ENCODE measurements at places on chromosomes 13 and 19.

- DNase-seq: no peak
Measured at GRCh38 chr13:111936267-111936925, 130.6 kb upstream of the SOX1 start.

GRCh38 chr13:36553491-36553890 lies 120.3 kb upstream of the SERTM1 start:
- no peak for DNase-seq

DNA sequence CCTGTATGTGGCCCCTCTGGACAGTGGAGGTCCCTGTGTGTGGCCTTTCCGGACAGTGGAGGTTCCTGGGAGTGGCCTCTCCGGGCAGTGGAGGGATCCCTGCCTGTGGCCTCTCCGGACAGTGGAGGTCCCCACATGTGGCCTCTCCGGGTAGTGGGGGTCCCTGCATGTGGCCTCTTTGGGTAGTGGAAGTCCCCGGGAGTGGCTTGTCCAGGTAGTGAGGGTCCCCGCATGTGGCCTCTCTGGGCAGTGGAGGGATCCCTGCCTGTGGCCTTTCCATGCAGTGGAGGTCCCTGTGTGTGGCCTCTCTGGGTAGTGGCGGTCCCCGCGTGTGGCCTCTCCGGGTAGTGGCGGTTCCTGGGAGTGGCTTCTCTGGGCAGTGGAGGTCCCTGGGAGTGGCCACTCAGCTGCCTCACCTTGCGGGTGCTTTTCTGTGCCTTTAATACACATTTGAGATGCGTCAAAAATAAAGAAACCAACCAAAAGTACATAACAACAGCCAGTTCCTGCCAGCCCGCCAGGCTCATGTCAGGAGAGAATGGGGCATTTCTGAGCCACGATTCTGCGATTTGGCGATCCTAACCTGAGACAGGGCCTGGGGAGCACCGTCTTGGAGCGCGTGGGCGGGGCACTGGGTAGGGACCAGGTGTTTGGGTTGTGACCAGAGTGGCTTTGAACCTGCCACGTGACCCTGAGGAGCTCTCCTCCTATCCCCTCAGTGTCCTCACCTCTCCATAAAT lies 194.7 kb downstream of the ZNF536 start:
- DNase-seq: peak; percentile 69

GRCh38 chr19:19459073-19459472 lies 53.6 kb downstream of the GATAD2A start:
- no peak for DNase-seq

- DNase-seq: no peak
Measured at GRCh38 chr13:23725922-23726321, 155.7 kb downstream of the TNFRSF19 start.

GRCh38 chr19:50657222-50657669 lies 8.0 kb downstream of the C19orf81 start:
- DNase-seq: no peak

- DNase-seq: no peak
Measured at GRCh38 chr13:27076421-27076820, 95.2 kb downstream of the USP12 start.

DNA sequence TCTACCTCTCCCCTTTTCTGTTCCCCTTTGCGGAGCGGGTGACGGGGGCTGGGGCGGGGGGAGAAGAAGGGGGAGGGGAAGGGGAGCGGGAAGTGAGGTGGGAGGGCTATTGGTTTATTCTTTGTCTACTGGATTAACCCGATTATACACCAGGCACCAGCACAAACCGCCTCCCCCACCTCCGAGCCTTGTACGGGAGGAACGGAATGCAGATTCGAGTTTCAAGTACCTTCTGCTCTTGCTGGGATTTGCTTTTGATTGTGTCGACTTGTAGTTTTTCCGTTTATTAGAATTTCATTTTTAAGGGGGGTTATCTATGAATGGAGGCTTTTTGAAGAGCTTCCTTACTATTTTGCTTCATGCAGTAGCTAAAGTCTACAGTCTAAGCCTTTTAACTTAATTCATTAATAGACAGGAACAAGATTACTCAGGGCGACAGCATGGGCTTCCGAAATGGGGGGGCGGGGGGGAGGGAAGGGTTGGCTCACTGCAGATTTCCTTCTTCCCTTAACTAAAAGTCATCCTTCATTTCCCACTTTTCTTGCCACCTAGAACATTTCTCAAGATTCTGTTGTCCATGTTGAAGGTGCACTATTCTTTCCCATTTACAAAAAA lies 937 bp upstream of the SPRY2 start:
- peak; percentile 83 for DNase-seq

DNA sequence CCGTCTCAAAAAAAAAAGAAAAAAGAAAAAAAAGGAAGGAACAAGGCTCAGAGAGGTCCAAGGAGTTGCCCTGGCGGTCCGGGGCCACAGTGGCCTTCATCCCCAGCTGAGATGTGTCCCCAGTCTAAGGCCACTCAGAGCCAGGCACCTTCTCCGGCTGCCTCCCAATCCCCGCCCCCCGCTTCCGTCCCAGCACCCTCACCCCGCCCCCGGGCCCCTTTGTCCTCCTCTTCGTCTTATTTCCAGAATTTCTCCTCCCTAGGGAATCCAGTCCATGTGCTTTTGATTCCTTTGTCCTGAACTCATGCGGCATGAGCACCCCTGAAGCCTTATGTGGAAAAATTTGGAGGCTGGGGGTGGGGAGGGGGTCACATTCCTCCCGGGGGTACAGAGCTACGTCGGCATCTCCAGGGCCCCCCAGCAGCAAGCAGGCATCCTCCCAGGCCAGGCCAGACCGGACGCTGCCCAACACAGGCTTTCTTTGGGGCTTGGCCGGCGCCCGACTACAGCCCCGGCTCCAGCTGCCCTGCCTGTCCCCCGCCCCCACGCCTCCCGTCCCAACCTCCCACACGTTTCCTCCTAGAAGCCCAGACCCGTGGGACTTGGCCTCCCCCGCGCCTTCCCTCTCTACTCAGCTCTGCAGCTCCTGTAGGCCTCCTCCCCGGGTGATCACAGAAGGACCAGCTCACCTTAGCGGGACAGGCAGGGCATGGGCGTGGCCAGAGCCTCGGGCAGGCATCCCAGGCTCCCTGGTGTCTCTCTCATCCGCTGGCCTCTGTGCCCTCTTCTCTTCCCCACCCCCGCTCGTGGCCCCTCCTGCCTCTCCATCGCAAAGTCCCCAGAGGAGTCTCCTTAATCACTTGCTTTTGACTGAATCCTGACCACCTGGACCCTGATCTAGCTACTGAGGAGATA lies 17.8 kb upstream of the ADGRE5 start:
- peak; percentile 90 for DNase-seq

GRCh38 chr13:80256352-80256932 lies 84.5 kb downstream of the SPRY2 start:
- no peak for DNase-seq

- DNase-seq: peak; percentile 14
Measured at GRCh38 chr13:30151388-30151787, 156.0 kb downstream of the KATNAL1 start.

GRCh38 chr13:98977568-98978265 lies at the start of gene DOCK9:
DOCK9 (minus strand) TSS chr13:98978064; CDS start chr13:98977909, 155 bp downstream.
- no peak for DNase-seq

DNA sequence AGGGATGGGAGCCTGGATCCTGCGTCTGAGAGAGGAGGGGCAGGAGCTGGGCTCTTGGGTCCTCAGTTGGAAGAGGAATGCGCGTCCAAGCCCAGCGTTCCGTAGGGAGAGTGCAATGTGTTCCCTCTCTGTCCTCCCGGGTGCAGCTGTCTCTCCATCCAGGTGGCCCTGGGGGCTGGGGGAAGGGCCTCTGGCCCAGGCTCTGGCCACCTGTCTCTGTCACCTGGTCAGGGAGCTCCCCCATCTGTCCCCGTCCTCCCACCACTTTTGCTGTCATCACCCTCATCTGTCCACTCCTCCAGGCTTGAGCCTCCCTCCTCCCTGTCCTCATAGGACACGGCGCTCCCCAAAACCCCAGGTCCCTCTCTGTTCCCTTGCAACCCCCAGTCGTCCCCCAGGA lies 3.7 kb upstream of the SBK2 start:
- DNase-seq: no peak

- no peak for DNase-seq
Measured at GRCh38 chr19:35118268-35119020, 2.8 kb downstream of the FXYD3 start.

DNA sequence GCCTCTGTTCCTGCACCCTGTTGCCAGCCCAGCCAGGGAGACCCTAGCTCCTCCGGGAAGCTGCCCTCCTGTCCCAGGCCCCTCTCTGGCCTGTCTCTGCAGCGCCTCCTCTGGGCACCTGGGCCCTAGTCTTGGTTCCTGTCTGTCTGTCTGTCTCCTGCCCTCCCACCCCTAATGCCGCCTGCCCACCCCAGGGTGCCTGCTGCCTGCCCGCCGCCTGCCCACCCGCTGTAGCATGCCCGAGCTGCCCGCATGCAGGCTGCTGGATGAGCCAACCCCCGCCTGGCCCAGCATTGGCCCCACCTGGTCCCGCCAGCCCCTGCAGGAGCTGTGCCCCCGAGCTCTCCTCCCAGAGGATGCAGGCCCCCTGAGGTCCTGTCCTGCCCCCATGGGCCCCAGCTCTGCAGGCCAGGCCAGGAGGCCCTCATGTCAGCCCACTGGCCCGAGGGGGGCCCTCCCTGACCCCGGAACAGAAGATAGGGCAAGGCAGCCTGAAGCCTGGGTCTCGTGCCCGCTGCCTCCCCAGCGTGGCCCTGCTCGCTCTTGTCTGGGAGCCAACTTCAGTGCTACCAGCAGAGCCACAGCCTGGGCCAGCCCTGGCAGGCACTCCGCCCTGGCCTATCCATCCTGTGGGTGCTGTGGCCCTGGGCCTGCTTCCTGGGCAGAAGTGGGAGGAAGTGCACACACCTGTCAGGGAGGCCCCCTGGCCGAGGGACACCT lies 5.2 kb downstream of the MAP2K7 start:
- no peak for DNase-seq

DNA sequence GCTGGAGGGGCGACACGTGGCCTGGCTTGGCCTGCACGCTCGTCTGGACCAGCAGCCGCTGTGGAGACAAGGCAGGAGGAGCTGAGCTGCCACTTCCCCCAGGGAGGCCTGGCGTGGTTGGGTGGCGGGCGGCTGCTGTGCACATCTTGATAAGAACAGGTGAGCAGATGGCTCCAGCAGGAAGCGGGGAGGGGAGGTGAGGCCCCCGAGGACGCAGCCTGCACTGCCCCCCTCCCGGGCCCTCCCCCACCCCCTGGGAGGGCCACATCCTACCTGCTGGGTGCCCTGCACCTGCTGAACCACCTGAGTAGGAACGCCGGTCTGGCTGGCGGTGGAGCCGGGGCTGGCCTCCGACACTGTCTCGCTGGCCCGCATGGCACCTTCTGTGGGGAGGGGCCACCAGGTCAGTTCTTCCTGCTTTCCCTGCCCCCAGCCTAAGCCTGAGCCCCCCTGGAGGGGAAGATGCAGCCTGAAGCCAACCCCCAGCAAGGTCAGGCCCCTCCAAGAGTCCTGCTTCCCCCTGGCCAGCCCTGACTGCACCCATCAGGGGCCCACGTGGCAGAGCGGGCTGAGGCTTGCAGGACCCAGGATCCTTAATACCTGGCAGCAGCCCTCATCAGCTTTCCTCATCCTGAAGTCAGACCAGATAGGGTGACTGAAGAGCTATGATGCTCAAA lies 22.8 kb downstream of the RFX1 start:
- DNase-seq: no peak

- no peak for DNase-seq
Measured at GRCh38 chr19:43318203-43318602, 35.3 kb upstream of the CD177 start.

DNA sequence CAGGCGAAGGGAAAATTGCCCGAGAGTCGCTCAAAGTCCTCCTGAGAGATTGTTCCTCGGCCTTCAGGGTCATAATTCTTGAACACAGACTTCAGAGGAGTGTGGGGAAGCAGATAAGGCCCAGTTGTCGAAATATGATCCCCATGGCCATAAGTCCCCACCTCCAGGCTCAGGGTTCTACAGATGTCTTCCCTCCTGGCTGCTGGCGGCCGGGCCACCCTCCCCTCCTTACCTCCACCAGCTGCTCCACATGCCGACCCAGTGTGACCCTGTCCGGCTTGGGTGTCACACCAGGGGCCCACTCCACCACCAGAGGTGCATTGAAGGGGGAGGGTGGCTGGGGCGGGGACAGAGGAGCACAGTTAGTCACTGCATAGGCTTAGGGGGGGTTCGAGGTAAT lies 10.1 kb downstream of the FAM98C start:
- no peak for DNase-seq

DNA sequence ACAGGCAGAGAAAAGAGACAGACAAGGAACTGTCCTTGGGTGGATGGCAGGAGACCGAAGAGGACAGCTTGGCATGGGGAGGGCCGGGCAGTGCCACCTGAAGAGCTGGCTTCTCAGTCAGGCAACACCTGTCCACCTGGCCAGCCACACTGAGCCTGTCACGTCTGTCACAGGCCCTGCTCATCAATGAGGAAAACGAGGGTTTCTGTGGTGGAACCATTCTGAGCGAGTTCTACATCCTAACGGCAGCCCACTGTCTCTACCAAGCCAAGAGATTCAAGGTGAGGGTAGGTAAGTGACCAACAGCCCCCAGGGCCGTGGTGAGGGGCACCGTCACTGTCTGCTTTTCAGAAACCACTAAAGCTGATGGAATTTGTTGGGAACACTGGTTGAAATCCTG lies 11.2 kb upstream of the PROZ start:
- peak; percentile 46 for DNase-seq

GRCh38 chr13:111610081-111610480 lies 289.6 kb downstream of the TEX29 start:
- peak; percentile 38 for DNase-seq

DNA sequence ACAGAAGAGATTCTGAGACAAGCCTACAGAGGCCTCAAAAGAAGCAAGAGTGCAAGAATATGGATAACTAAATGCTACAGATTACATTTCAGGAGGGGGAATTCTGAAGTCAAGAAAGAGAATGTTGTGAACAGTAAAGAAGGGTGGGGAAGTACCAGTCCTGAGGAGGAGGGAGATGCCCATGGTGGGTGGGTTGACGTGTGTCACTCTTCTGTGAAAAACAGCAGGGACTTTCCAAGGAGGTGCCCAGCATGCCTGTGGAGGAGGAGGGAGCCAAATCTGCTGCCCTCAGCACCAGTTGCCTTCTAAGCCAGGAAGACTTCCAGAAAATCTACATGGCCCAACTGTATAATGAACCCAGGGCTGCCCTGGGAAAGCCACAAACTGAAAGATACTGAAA lies 87.7 kb downstream of the SGCG start:
- no peak for DNase-seq

GRCh38 chr13:48402325-48402932 lies 10.5 kb downstream of the LPAR6 start:
- DNase-seq: no peak

DNA sequence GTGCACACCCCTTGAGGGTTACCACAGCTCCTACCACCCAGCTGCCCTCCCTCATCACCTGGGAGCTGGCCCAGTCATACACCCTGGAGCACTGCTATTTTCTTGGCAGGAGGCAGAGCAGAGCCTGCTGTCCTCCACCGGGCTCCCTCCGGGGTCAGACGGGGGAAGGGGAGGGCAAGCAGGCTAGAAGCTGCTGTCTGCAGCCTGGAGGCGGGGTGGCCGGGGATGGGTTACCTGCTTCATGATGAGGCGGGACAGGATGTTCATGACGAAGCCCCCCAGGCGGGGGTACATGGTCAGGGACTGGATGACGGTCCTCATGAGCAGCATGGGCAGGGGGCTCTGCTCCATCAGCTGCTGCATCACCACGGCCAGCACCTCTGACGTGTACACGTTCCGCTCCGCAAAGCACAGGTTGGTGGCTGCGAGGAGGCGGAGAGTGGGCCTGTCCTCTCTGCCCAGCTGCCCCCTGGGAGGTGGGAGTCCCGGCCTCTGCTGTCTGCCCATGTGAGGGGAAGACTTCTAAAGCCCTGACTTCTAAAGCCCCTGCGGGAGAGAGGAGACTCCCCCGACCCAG lies 2.7 kb upstream of the RSPH6A start:
- DNase-seq: no peak

GRCh38 chr19:597406-598315 lies 8.0 kb downstream of the HCN2 start:
- DNase-seq: no peak

- DNase-seq: no peak
Measured at GRCh38 chr19:23917856-23918255, 3.2 kb downstream of the ZNF726 start.
